Stimulated activated CD8-positive, alpha-beta memory T cell treated with anti-CD3 and anti-CD28 coated beads, Interleukin-4, amount 100 ng/mL, for 4 hours (primary cell): ENCODE measurements at places on chromosomes 2 and 18.

DNA sequence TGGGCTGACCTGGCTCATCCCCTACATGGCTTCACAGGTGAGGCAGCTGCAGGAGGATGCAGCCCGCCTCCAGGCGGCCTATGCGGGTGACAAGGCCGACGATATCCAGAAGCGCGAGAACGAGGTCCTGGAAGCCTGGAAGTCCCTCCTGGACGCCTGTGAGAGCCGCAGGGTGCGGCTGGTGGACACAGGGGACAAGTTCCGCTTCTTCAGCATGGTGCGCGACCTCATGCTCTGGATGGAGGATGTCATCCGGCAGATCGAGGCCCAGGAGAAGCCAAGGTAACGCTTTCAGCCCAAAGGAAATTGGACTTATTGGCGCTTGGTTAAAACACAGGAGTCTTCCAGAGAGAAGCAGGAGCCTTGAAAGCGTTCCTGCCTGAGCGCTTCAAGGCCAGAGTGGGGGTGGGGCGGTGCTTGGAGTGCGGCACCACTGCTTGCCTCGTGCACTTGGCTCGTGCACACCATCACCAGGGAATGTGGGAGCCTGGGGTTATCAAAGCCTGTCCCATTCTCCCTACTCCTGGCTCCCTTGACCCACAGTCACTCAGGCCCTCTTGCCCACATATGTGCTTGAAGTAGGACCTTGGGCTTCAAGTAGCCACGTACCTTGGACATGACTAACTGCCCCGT lies 69.8 kb upstream of the EML6 start:
- DNase-seq, result no peak

- DNase-seq, result no peak
Measured at GRCh38 chr2:29618024-29618423, 303.4 kb downstream of the ALK start.

GRCh38 chr18:23584019-23584983 lies 2.0 kb downstream of the NPC1 start:
- DNase-seq, result no peak

GRCh38 chr2:215668378-215668775 lies 232.5 kb upstream of the FN1 start:
- DNase-seq, result no peak

GRCh38 chr2:189676471-189676870 lies 2.0 kb downstream of the ANKAR start:
- DNase-seq, result no peak

GRCh38 chr2:120908314-120908975 lies 172.8 kb downstream of the GLI2 start:
- DNase-seq, result no peak

- no peak for DNase-seq
Measured at GRCh38 chr2:212936572-212936971, 214.8 kb downstream of the IKZF2 start.

- DNase-seq, result no peak
Measured at GRCh38 chr2:60459851-60460250, 93.6 kb downstream of the BCL11A start.

DNA sequence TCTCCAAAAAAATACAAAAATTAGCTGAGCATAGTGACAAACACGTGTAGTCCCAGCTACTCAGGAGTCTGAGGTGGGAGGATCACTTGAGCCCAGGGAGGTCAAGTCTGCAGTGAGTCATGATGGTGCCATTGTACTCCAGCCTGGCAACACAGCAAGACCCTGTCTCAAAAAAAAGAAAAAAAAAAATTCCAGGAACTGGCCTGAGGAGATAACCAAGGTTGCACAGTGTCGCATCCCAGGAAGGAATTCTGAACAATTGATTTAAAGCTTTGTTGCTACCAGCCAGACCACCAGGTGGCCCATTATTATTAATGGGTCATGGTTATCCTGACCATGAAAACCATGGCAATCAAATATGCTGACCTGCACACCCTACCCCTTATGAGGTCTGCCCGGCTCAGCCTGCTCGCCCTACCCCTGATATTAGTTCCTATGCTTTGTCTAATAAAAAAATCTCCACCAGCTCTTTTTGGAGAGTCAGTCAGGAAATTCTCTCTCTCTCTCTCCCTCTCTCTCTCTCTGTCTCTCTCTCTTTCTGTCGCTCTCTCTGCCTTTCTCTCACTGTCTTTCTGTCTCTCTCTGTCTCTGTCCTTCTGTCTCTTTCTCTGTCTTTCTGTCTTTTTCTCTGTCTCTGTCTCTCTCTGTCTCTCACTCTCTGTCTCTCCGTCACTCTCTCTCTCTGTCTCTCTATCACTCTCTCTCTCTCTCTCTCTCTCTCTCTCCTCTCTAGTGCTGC lies 73.7 kb downstream of the NCAPH start:
- DNase-seq, result no peak

DNA sequence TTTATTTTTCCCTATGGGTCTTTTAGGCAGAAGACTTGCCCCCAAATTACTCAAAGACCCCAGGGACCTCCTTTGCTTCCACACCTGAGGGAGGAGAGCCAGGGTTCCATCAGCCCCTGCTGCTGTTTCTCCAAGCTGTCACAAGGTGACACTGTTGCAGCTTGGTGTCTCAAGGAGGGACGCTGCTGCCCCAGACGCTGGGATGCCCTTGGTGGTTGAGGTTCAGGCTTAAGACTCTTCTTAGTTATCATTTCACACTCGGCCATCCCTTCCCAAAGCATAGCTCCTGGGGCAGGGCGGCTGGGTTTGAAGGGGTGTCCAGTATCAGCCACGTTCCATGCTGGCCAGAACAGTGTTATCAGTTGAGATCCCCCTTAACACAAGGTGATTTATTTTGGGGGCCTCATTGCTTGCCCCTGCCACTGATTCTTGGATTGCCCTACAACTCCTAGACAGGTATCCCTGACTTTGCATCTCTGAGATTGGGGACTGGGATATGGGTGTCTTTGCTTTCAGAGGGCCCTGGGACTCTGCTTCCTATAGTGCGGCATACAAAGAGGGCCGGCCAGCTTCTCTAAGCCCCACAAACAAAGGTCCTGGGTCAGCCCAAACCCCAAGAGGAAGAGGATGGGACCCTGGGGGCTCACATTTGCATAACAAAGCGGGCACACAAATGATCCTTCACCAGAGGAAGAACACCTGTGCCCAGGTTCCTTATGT lies 22.7 kb downstream of the GPR55 start:
- DNase-seq, result no peak

DNA sequence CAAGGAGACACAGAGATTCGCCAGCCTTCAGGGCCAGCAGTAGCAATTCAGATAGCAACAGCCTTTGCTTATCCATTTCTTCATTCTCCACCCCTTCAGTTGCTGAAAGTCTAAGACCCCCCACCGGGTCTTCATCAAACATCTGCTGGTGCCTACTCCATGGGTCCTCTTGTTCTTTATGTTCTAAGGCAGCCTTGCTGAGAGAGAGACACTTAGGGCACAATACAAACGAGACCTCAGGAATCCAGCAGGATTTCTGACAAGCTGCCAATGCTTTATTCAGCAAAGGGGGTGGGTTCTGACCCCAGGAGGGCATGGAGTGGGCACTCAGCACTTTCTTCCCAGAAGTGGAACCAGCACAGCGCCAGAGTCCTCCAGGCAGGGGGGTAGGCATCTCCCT lies 36.2 kb upstream of the CNGA3 start:
- DNase-seq, result no peak

DNA sequence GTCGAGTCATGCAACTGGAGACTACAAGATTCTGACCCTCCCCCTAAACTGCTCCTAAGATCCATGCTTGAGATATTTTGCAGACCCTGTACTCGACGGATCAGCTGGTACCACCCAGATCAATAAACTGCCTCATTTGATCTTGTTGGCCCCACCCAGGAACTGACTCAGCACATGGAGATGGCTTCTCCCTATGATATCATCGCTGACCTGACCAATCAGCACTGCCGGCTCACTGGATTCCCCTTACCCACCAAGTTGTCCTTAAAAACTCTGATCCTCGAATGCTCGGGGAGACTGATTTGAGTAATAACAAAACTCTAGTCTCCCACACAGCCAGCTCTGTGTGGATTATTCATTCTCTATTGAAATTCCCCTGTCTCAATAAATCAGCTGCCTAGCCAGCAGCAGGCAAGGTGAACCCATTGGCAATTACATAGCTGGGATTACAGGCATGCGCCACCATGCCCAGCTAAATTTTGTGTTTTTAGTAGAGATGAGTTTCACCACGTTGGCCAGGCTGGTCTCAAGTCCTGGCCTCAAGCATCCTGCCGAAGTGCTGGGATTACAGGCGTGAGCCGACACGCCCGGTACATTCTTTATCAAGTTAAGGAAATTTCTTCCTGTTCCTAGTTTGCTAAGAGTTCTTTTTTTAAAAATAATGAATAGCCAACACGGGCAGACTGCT lies 43.6 kb downstream of the VPS54 start:
- DNase-seq, result no peak
